Central memory CD4-positive, alpha-beta T cell (primary cell): ENCODE measurements at places on chromosomes 12 and 14.
A peak's percentile ranks its signal among the peaks of the same experiment; 100 is the strongest.

- DNase-seq = no peak
These were observed 52.9 kb downstream of the PHLDA1 start for GRCh38 chr12:75978677-75979076.

GRCh38 chr12:46661110-46661845, 164.5 kb downstream of the SLC38A4 start:
- peak; percentile 38 for DNase-seq

GRCh38 chr12:57190037-57190436, 26.6 kb upstream of the NXPH4 start:
- no peak for DNase-seq

DNA sequence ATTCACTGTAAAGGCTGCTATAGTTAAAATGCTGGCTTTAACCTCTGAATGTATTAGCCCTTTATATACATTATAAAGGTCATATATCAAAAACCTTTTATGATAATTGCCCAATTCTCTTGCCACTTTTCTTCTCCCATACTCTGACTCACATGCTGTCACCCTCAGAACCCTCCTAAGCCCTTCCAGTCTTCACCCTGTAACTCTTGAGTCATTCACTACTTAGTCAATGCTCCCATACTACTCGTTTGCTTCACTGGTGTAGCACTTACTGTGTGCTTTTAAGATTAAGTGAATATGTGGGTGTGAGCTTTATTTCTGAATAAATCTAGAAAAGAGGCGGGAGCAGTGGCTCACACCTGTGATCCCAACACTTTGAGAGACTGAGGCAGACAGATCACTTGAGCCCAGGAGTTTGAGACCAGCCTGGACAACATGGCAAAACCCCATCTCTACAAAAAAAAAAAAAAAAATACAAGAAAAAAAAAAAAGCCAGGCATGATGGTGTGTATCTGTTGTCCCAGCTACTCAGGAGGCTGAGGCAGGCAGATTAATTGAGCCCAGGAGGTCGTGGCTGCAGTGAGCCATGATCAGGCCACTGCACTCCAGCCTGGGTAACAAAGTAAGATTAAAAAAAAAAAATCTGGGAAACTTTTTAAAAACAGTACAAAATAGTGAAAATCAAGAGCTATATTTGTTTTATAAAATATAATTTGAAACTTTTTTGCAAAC, 37.6 kb downstream of the SPATA7 start:
- no peak for DNase-seq
